WTC11 (cell line): ENCODE measurements at places on chromosomes 5 and 9.

DNA sequence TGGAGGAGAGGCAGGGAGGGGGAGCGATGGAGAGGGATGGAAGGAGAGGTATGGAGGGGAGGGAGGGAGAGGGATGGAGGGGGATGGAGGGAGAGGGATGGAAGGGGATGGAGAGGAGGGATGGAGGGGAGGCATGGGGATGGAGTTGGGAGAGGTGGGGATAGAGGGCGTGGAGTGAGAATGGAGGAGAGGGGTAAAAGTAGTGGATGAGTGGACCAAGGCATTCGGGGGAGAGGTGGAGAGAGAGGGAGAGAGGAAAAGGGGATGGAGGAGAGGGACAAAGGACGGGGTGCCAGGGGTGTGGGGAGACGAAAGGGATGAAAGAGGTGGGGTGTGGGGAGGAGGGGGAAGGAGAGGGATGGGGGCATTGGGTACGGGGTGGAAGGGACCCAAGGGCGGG lies 100.4 kb downstream of the VAV2 start:
- DNase-seq, result no peak

- no peak for DNase-seq
These were observed 995.7 kb downstream of the CDH18 start for GRCh38 chr5:18992264-18992663.

- no peak for DNase-seq
These were observed 80.4 kb downstream of the ALDH7A1 start for GRCh38 chr5:126514558-126515141.

DNA sequence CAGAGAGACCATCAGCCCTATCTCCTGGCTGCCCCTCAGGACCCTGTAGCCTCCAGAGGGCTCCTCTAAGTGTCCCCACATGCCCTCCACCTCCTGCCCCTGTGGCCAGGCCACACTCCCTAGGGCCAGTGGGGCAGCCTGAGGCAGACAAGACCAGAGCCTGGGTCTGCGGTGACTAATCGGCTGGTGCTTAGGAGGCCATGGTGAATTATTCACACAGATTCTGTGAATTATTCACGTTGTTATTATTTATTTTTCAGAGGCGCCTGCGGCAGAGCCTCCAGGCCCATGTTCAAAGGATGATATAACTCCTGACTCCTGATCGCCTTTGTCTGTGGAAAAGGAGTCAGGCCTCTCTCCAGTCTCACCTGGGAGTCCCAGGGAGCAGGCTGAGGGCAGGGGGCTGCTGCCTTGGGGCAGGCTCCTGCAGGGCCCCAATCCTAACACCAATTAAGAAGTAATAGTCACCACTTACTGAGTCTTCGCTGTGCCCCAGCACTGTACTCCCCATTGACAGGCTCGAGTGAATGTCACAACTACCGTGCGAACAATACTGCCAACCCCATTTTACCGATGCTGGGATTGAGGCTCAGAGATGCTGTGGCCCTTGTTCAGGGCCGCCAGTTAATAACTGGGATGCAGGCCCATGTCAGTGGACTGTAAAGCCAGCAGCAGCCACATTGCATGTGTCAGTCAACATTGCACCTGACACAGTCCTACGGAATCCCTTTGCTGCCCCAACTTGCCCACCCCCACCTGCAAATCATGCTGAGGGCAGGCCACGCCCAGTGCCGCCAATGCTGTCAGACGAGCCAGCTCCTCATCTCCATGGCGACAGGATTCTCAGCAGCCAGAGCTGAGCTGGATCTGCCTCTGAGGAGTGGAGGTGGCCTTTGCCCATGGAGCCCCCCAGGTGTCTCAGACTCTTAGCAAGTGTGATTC lies 94.9 kb downstream of the PCDH1 start:
- peak; percentile 48 for DNase-seq

GRCh38 chr5:148995791-148996190 lies 67.1 kb downstream of the SH3TC2 start:
- no peak for DNase-seq

GRCh38 chr5:59828623-59829022 lies 64.9 kb downstream of the PDE4D start:
- no peak for DNase-seq

DNA sequence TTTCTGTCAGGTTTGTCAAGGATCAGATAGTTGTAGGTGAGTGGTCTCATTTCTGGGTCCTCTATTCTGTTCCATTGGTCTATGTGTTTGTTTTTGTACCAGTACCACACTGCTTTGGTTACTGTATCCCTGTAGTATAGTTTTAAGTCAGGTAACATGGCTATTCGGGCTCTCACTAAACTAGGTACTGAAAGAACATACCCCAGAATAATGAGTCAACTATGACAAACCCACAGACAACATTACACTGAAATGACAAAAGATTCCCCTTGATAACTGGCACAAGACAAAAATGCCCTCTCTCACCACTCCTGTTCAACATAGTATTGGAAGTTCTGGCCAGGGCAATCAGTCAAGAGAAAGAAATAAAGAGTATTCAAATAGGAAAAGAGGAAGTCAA lies 535.3 kb upstream of the CYLC2 start:
- DNase-seq, result no peak

DNA sequence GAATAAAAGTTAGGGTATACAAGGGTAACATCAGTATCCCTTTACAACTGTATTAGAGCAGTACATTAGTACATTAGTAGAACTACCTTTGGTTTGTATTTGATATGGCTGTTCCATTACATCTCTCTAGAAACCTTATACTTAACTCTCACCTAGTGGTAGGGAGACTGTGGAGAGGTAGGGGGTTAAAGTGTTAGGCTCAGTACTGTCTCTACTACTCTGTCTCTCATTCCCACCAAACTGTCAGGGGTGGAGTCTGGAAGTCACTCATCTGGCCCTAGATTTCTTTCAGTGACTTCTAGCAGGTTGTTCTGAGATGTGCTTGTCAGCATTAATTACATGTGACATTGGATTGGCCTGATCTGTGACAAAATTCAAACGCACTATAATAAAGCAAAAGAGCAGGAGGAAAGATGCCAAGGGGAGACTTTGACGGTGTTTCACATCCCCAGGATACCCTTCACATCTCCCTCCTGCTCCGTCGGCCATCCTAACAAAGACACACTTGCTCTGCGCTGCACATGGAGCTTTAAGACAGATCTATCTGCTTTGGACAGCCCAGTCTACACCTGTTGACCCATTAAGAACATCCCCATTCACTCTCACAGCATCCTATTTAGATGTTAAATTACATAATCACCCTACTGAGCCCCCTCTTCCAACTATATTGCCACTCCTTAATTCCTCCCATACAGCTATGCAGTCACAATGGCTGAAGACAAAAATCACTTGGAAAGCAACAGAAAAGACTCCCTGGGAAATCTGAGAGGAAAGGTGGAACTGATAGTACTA lies 1043.0 kb upstream of the DMAC1 start:
- DNase-seq, result no peak

- DNase-seq, result no peak
These were observed 2.7 kb downstream of the MRPL22 start for GRCh38 chr5:154943527-154943926.

DNA sequence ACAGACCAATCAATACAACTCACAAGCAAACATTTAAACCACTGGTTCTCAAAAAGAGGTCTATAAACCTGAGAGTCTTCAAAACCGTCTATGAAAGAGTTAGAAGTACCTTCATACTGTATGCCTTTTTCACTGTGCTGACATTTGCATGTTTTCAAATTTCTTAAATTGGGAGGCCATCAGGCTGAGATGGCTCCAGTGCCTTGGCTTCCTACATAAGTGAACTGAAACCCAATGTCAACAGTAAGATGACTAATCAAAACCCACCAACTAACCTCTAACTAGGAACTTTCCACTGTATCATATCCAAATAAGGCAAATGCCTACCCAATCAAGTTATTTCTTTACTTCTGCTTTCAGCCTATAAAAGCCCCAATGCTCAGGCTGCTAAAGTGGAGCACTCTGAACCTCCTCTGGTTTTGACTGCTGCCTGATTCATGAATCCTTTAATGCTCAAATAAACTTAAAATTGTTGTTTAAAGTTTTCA lies 35.1 kb downstream of the FAM13B start:
- no peak for DNase-seq

DNA sequence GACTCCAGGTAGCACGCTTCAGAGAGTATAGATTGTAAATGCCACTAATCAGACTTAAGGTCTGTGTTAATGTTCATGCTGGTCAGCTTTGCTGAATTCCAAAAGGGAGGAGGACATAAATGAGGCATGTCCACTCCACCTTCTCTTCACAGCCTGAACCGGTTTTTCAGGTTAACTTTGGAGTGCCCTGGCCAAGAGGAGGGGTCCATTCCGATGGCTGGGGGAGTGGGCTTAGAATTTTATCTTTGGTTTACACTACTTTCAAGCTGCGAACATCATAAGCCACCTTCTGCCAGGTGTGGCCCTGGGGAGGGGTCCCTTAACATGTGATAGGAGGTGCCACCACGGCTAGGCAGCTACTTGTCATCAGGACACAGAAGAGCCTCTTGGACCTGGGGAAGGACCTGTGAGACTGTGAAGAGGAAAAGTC lies 24.2 kb downstream of the ABO start:
- no peak for DNase-seq

- no peak for DNase-seq
These were observed 6.5 kb upstream of the FGF1 start for GRCh38 chr5:142692321-142692894.

DNA sequence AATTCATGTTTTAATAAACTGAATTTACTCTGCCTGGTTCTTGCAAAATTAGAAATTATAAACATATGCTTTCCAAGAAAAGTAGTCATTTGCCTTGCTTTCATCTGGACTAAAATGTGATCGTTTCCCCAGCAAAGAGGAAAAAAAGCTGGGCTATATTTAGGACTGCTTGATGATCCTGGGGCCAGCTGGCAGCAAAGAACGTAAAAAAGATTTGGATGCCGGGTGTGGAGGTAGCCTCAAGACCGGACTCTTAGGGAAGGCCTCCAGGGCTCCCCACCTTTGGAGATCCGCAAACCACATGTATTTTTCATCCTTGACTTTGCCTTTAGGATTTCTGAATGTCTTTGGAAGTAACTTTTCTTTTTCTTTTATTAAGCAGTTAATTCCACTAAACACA lies 156.1 kb upstream of the SEMA6A start:
- no peak for DNase-seq

DNA sequence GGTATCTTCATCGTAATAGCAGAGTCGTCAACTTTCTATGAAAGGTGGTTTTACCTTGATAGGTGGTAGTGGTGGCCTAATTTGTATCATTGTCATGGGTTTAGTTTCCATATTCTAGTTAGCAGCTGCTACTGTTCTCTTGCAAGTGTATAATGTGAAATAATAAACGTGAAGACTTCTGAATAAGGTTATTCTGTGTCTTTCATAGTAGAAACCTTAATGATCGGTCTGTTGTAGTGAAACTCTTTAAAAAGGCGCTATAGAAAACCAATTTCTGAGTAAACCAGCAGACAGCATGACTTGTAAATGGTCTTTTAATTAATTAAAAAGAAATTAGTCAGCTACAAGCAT lies 1.6 kb downstream of the SET start:
- no peak for DNase-seq

DNA sequence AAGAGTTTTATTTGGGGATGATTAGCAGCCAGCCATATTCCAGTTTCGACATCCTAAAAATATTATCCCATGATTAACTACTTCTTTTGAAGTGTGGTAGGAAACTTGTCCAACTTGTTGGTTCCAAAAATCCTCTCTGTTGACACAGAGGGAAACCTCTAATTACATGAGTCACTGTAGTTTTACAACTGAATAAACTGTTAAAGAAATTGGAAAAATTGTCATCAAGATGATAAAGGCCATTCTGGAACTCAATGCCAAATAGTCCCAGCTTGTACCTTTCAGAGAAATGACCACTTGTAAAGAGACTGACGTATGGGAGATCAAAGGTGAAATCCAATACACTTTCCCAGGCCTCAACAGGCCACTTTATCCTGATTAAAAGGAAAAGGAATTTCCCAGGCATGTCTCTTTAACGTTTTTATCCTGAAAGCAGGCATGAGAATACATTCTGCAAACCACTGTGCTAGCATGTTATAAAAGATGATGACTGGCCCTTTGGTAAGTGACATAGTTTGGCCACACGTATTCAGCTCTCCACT lies 261.6 kb downstream of the GLIS3 start:
- DNase-seq, result no peak

DNA sequence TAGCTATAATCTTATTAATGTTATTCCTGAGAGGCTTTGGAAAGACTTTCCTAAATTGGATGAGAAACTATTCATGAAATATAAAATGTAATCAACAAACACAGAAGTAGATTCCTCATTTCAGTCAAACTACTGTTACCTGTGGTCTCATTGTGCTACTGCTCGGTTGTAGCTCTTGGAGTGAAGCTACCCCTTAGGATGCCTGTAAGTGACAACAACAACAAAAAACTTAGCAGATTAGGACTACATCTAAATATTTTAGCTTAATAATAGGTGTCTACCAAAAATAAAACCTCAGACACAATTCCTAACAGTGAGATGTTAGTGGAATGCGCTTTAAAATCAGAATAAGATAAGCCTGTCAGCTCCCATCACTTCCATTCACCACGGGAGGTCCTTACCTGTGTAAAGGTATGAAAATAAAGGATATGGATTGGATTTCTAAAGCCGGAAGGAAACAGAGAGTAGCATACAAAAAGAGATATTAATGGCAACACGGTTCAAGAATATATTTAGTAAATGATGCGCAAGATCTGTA lies 369.2 kb downstream of the OSTF1 start:
- no peak for DNase-seq

GRCh38 chr5:41252036-41252435 lies 38.7 kb upstream of the C6 start:
- no peak for DNase-seq

GRCh38 chr5:144336191-144336961 lies 165.7 kb downstream of the KCTD16 start:
- no peak for DNase-seq

GRCh38 chr9:111945216-111945615 lies 48.6 kb downstream of the UGCG start:
- no peak for DNase-seq
